ENCODE measurements at places on chromosomes 1 and 21.

DNA sequence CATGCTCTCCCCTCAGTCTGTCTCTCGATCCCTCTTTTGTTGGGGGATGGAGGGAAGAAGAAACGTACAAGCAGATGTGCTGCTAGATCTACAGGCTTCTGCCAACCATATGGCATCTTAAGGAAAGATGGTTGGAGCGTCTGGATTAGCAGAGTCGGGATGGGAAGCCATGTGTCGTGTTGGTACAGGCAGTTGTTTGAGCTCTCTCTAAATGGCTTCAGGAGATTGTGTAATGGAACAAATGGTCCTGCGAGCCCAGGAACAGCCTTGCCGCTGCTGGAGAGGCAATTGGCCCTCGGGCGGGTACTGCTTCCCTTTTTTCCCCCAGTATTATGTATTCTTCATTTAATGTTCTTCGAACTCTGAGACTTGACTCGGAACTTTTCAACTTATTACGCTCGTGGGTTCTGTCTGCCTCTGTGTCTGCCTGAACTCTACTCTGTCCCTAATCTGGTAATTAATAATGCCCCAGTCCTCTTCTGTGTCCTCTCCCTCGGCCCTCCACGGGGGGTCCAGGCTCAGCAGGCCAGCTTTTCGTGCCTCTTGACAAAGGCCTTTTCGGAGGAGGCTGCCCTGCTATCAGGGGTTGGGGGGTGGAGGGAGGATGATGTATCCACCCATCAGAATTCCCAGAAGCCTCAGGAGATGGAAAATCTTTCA is 215.3 kb downstream of the SDCCAG8 start:
- DNase-seq = no peak

DNA sequence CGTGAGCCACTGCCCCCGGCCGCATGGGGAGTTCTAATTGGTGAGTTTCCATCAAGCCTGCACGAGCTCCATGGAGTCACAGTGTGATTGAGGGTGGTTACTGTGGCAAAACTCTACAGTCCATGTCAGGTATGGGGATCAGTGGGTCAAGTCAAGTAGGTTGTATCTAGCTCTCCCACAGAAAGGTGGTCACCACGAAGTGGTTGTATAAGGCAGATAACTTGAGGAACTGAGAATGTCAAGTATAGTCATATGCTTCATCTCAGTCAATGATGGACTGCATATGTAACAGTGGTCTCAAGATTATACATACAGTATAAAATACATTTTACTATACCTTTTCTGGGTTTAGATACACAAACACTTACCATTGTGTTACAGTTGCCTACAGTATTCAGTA is 348.6 kb upstream of the ZP4 start:
- DNase-seq = no peak

DNA sequence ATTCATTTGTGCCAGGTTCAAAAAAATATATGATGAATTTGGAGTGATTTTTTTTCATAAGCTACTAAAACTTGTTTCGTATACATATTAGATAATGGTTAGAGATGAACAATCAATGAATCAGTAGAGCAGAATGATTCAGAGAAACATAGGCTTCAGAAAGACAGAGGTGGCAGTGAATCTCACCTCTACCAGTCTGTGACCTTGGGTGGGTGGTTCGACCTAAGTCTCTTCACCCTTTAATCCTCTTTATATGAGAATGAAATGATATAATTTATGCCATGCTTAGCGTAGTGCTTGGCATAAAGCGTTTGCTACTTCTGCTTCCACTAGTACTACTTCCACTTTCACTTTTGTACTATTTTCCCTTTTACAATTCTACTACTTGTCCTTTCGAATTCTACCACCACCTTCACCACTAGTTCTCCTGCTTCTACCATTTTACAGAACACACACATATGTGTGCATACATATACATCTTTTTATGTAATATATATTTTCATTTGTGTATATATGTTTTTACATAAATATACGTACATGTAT is 45.1 kb downstream of the FYB2 start:
- no peak for DNase-seq

DNA sequence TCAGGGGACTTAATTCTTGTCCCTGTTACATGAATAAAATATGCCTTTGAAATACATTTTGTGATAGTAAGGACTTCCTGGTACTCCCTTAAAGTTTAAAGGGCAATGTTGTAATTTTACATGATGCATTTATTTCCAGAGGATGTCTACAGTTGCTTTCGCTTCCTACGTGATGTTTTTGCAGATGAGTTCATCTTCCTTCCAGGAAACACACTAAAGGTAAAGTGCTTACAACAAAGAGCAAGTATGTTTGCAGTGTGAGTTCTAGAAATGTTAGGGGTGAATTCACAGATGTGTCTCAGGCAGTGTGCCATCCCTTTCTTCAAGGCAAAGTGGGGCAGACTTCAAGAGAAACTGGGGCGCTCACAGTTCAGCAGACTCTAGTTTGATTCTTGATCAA is 31.2 kb downstream of the GNPAT start:
- DNase-seq = no peak

GRCh38 chr1:206687251-206687914 is 2.7 kb downstream of the MAPKAPK2 start:
- DNase-seq = no peak

All from NCI-H1105 treated with DMSO at 0.1 percent for 48 hours (cell line).